Muscle of leg (tissue), 16 donors: ENCODE measurements at places on chromosomes 3 and 15. TPM values are rescaled to one million over a fixed set of nuclear protein-coding genes. Genes with fewer than 3 reads are reported as not detected.

PLD1 gene
- 20.0 TPM for total RNA-seq

MINAR1 gene
- 2.8 TPM for total RNA-seq

DUT gene
- total RNA-seq = 102 TPM

GOLGA6L7 gene
- not detected for total RNA-seq

ATP8B4 gene
- 4.9 TPM for total RNA-seq

- no peak for DNase-seq
These were observed 20.1 kb upstream of the ST3GAL6 start for GRCh38 chr3:98743071-98743470.

- DNase-seq = no peak
These were observed 103.2 kb downstream of the CHL1 start for GRCh38 chr3:299590-300301.

DNA sequence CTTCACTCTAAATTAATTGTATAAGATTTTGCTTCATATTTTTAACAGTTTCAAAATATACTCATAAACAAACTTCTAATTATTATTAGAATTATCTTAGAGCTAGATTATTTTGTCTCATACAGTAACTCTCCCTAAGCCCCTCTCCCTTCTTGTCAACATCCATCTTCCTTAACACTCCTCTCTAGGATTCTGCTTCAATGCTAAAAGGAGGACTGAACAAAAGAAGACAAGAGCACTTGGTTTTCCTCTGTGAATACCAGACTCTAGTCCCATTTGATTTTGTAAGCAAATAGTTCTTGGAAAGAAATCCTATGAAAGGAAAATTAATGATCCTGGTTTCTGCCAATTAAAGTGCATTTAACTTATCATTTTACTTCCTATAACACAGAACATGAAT is 91.8 kb downstream of the KCNMB2 start:
- no peak for DNase-seq

- DNase-seq = no peak
These were observed 19.1 kb upstream of the PAK6 start for GRCh38 chr15:40219801-40220200.

- DNase-seq = no peak
These were observed 19.6 kb downstream of the SLCO3A1 start for GRCh38 chr15:91873138-91873536.

DNA sequence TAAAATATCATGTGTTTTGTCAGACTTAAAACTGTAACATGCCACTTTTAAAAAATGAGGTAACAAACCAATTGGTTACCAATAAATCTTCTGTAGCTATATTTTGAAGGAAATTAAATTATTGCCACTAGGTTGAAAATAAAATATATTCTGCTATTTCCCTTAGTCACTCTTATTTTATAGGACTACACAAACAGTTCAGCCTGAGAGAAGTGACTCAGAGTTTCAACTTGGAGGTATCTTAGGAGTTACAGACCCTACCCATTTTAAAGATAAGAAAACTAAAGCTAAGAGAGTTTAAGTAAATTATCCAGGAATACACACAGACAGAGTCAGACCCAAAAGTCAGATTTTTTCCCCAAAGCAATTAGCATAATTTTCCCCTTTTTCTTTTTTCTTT is 65.1 kb downstream of the PIK3CB start:
- no peak for DNase-seq

DNA sequence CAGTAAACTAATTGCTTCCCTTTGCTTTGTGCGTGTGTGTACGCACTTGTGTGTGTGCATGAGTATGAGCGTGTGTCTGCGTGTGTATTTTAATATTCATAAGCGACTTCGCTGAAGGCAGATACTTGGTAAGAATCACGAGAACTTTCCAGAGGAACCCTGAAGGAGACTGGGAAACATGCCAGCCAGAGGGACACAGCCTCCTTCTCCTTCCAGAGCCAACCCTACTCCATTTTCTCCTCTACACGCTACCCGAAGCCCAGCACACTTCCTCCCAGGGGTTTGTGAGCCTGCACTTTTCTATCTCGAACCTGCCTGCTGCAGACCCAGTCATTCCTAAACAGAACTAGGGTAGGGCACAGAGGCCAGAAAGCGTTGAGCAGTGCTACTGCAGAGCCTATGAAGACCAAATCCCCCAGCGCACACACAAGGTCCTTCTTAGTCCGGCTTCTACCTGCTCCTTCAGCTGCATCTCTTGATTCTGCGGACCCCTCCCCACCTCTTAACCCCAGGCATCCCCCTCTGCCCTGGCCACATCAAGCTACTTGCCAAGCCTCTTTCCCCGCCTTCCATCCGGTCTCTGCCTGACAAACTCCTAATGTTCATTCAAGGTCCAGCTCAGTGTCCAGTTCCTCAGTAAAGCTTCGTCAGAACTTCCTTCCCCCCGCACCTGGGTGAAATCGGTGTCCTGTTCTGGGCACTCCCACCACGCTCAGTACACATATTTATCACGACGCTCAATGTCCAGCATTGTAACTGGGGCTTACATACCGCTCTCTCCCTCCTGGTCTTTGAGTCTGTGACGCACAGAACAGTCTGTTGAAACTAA is 191.8 kb downstream of the FAM43A start:
- DNase-seq = peak; percentile 84

DNA sequence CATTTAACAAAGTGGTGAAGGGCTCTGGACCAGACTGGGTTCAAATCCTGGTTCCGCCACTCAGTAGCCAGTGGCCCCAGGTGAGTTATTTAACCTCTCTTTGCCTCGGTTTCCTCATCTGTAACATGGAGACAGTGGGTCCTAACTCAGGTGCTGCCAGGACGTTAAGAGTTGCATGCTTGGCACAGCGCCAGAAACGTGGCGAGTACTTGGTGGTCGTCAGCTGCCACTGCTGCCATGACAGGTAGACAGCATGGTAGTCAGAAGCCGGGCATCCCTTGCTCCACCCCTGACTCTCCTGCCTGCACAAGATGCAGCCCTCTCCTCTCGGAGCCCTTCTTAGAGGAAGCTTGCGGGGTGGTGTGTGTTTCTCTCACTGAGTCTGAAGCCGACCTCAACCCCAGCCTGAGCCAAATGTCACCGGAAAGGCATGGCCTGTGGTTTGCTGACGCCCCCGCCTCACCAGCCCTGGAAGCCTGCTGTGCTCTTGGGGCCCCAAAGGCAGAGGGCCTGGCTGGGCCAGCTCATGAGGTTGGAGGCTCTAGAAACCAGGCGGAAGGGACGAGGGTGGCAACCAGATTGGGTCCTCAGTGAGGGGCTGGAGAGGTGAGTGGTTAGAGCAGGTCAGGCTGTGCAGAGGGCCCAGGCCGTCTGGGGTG is 160.8 kb upstream of the TLE3 start:
- no peak for DNase-seq

- DNase-seq = no peak
These were observed 268.8 kb downstream of the SLCO3A1 start for GRCh38 chr15:92122259-92122658.

- no peak for DNase-seq
These were observed 66.4 kb downstream of the USP13 start for GRCh38 chr3:179719048-179719734.

GRCh38 chr3:14278265-14278798 is 99.7 kb downstream of the LSM3 start:
- DNase-seq = no peak

DNA sequence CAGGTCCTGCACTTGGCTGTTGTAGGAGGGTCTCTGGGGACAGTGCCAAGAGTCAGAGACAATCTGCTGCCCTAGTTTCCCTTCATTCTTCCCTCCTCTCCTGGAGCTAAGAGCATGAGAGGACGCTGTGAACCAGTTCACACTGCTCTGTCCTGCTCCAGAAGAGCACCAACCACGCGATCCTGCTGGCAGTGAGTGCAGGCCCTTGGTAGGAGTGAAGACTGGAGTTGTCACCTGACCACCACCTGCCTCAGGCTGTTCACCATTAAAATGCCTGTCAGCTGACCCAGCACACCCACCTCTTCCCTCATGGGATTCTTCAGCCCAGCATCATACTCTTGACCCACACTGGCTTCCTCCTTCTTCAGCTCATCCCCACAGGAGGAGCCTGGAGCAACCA is 2.9 kb downstream of the TM6SF1 start:
- no peak for DNase-seq

- no peak for DNase-seq
These were observed 45.3 kb upstream of the INO80 start for GRCh38 chr15:41161336-41161735.
